Esophagus squamous epithelium (tissue), 5 donors: ENCODE measurements at places on chromosomes 11 and 22.

DNA sequence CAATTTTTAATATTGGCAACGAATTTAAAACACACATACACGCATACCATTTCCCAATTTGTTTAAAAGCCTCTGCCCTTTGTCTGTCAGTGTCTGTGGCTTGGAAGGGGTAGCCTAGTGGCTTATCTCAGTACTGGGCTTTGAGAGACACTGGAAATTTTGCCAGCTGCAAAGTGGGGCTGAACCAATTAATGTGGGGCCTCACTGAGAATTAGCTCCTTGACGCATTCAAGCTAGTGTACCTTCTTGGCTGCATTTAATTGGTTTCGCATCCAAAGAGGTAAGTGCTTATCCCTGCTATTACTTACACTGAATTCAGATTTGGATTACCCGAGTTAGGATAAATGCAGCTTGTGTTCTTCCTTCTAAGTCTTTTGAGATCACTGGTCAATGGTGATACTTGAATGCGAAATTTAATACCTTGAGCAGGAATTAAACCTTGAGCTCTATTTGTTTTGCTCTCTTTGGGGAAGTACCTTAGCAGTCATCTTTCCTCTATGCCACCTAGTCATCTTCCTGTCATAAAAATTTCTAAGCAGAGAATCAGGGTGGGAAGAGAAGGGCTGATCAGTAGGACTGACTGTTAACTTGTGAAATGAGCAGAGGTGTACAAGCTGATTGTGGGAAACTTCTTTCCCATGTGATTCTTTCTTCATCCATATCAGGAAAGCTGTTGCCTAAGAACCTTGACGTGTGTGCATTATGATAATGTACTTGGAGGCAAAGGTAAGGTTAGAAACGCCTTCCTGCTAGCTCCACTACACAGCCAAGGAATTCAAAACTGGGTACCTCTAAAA is 187.7 kb upstream of the E2F8 start:
- no peak overlapping the region for H3K27ac ChIP-seq
- peaks cover 43% of the 10 kb centered on the region for H3K27me3 ChIP-seq
- H3K4me1 ChIP-seq, result no peaks in the 10 kb centered on the region
- H3K4me3 ChIP-seq, result no peak overlapping the region
- no peaks in the 10 kb centered on the region for H3K36me3 ChIP-seq

GRCh38 chr11:19301361-19301760 is 60.6 kb upstream of the E2F8 start:
- no peaks in the 10 kb centered on the region for H3K36me3 ChIP-seq
- H3K27ac ChIP-seq, result no peak overlapping the region
- H3K4me3 ChIP-seq, result no peak overlapping the region
- H3K27me3 ChIP-seq, result peaks cover 8% of the 10 kb centered on the region
- no peaks in the 10 kb centered on the region for H3K4me1 ChIP-seq

- no peak overlapping the region for H3K27ac ChIP-seq
- H3K4me1 ChIP-seq, result peaks cover 6% of the 10 kb centered on the region
These were observed 3.1 kb upstream of the GSC2 start for GRCh38 chr22:19152942-19153883.

DNA sequence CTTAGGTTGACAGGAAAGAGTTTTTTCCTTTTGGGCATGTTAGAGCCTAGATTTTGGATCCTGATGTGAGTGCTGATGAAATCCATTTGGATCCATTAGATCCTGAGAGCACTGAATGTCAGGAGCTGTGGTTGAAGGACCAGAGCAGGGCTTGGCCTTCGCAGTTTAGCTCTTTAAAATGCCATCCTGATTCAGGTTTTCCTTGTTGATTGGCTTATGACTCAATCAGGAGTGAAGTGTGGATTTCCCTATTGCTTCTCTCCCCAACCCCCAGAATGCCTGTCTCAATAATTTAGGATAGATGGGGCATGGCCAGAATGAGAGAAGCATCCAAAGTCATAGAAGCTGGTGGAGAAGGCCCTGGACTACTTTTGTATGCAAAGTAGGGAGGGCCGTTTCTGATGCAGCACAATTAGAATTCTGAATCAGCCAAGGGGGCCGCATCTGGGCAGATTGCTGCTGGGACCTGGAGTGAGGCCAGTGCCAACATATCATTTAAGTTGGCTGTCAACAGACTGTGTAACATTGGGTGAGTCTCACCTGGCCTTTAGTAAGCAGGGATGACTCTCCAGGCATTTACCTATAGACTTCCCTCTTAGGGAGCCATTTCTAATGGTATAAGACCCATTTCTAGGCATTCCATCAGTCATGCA is 80.5 kb downstream of the TEAD1 start:
- H3K27ac ChIP-seq, result no peak overlapping the region
- H3K4me3 ChIP-seq, result no peak overlapping the region
- H3K36me3 ChIP-seq, result no peaks in the 10 kb centered on the region
- no peak for DNase-seq
- H3K4me1 ChIP-seq, result peaks cover 1% of the 10 kb centered on the region

- H3K27ac ChIP-seq, result peak overlapping the region; percentile 91
- H3K36me3 ChIP-seq, result no peaks in the 10 kb centered on the region
These were observed 323 bp upstream of the PANX1 start for GRCh38 chr11:94128291-94128745.

GRCh38 chr11:23364076-23364475 is 503.8 kb upstream of the CCDC179 start:
- no peak for DNase-seq
- H3K36me3 ChIP-seq, result no peaks in the 10 kb centered on the region
- H3K27me3 ChIP-seq, result no peaks in the 10 kb centered on the region
- no peak overlapping the region for H3K27ac ChIP-seq

GRCh38 chr11:94494126-94494680 is 419 bp downstream of the ANKRD49 start:
- peak overlapping the region; percentile 85 for H3K4me3 ChIP-seq
- H3K27me3 ChIP-seq, result no peaks in the 10 kb centered on the region
- H3K27ac ChIP-seq, result peak overlapping the region; percentile 86
- H3K36me3 ChIP-seq, result no peaks in the 10 kb centered on the region

DNA sequence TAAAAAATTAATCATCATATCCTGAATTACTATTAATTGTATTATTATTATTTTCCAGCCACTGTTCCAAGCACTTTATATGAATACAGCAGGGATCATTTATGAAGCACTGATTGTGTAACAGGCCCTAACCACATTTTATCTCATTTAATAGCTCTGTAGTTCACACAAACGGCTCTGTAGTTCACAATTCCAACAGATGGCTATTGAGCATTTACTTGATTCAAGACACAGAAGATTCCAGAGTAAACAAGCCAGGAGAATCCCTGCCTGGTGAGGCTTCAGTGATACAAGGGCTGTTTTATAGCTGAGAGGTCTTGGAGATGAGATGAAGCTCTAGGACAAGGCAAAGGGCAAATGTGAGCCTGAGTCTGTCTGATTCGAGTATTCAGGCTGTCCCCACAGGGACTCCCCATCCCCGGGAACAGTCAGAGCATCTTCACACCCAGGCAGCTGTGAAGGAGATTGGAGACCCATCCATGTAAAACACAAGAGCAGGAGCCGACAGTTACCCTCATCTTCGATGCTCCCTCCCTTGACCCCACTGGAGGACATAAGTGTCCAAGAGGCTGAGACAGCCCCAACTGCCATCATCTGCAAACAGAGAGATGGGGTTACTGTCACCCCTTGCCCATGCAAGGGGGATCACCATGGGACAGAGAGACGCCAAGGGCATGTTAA is 222.5 kb downstream of the MN1 start:
- no peaks in the 10 kb centered on the region for H3K36me3 ChIP-seq
- H3K4me1 ChIP-seq, result peaks cover 67% of the 10 kb centered on the region
- no peaks in the 10 kb centered on the region for H3K27me3 ChIP-seq
- DNase-seq, result no peak
- H3K27ac ChIP-seq, result no peak overlapping the region

DNA sequence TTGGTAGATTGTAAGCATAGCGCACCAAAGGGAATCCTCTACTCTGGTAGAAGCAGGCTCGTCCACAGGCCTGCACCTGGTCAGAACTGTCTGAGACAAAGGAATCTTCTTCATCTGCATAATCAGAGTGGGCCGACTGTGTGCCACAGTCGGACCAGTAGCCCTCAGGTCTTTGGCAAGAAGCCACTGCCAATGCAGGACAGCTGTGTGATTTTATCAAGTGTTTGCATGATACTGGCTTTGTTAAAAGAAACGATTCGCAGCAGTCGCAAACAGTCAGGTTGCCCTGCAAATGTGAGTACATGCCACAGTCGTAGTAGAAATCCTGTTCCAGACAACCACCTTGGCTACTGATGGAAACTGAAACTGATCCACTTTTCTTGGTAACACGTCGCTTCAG is 4.9 kb upstream of the CCDC34 start:
- no peaks in the 10 kb centered on the region for H3K27me3 ChIP-seq
- peaks cover 51% of the 10 kb centered on the region for H3K36me3 ChIP-seq
- DNase-seq, result no peak
- H3K4me3 ChIP-seq, result no peak overlapping the region
- H3K27ac ChIP-seq, result no peak overlapping the region

GRCh38 chr11:74371269-74372052 is 26.8 kb downstream of the PGM2L1 start:
- H3K36me3 ChIP-seq, result no peaks in the 10 kb centered on the region
- no peak overlapping the region for H3K27ac ChIP-seq
- no peak for DNase-seq
- no peak overlapping the region for H3K4me3 ChIP-seq
- H3K4me1 ChIP-seq, result no peaks in the 10 kb centered on the region

GRCh38 chr11:62295504-62295903 is 3.4 kb downstream of the SCGB1D4 start:
- H3K4me3 ChIP-seq, result no peak overlapping the region
- no peaks in the 10 kb centered on the region for H3K36me3 ChIP-seq
- no peak overlapping the region for H3K27ac ChIP-seq
- no peaks in the 10 kb centered on the region for H3K4me1 ChIP-seq
- DNase-seq, result no peak
- H3K27me3 ChIP-seq, result no peaks in the 10 kb centered on the region

GRCh38 chr11:33558097-33558496 is 142.5 kb downstream of the C11orf91 start:
- H3K36me3 ChIP-seq, result no peaks in the 10 kb centered on the region
- H3K27ac ChIP-seq, result no peak overlapping the region
- no peak overlapping the region for H3K4me3 ChIP-seq
- no peaks in the 10 kb centered on the region for H3K27me3 ChIP-seq
- no peak for DNase-seq
- no peaks in the 10 kb centered on the region for H3K4me1 ChIP-seq

DNA sequence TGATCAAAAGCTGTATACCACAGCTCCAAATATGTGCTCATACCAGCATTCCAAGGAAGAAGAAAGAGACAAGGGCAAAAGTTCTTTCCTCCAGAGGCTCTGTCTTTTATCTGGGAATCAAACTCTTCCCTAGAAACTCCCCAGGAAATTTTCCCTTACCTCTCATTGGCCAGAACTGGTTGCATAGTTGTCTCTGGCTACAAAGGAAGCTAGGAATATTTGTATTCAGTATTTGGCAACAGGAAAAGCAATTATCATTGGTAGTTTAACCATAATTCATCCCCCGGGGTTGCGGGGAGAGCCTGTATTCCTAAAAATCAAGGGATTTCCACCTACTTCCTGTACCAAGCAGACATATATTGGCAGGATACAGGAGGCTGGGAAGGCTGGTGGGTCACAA is 10.5 kb upstream of the ZFTA start:
- no peak overlapping the region for H3K4me3 ChIP-seq
- no peaks in the 10 kb centered on the region for H3K4me1 ChIP-seq
- H3K36me3 ChIP-seq, result no peaks in the 10 kb centered on the region
- H3K27ac ChIP-seq, result no peak overlapping the region
- no peaks in the 10 kb centered on the region for H3K27me3 ChIP-seq
- DNase-seq, result no peak

GRCh38 chr11:69048031-69048693 is 570 bp upstream of the TPCN2 start:
- no peaks in the 10 kb centered on the region for H3K4me1 ChIP-seq
- peak overlapping the region; percentile 99 for H3K27ac ChIP-seq
- peak overlapping the region; percentile 99 for H3K4me3 ChIP-seq
- no peak for DNase-seq

DNA sequence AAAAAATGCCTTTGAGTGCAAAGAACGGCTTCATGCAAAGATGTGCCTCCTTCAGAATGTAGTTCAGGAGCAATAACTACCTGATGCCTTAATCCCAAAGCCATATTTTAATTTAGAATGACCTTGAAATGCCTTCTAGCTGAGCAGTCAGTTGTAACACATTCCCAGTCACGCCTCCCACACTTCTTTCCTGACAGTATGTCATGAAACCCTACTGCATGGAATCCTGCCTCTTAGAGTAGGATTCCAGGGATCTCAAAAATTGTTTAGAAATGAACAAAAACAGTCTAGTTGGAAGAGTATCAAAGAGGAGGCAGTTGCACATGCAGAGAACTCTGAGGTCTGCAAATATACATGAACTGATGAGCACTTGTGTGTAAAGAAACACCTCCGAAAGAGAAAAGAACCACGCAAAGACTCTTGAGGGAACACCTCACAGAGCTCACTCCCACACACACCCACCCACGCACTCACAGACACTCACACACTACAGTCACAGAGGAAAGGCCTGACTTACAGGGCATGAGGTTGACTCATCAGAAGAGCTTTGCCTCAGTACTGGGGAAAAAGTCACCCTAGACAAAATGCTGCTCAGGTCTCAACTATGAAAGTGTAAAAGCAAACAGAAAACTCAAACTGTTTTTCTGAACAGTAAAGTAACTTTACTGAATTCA is 77.4 kb downstream of the GGTLC2 start:
- H3K4me1 ChIP-seq, result no peaks in the 10 kb centered on the region
- H3K36me3 ChIP-seq, result no peaks in the 10 kb centered on the region
- DNase-seq, result no peak
- no peak overlapping the region for H3K4me3 ChIP-seq
- H3K27ac ChIP-seq, result no peak overlapping the region
- H3K27me3 ChIP-seq, result no peaks in the 10 kb centered on the region

DNA sequence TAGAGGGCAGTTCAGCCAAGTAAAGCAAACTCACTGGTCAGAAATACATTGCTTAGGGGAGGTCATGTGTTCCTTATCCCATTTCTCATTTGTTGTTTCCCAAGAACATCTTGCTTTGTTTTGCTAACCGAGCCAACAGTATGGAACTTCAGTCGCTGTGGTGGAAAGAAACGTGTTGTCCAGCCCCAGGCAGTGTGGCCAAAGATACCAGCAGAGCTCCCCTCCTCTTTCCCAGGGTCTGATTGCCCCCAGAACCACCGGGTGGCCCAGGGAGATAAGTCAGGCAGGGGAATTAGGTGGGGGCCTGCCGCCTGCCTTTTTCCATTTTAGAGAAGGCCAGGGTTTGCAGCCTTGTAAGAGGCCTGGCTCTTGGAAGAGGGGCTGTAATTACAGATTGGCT is 98.7 kb upstream of the CRYBB3 start:
- no peaks in the 10 kb centered on the region for H3K27me3 ChIP-seq
- H3K27ac ChIP-seq, result no peak overlapping the region
- H3K4me3 ChIP-seq, result no peak overlapping the region
- no peak for DNase-seq
- H3K36me3 ChIP-seq, result no peaks in the 10 kb centered on the region

DNA sequence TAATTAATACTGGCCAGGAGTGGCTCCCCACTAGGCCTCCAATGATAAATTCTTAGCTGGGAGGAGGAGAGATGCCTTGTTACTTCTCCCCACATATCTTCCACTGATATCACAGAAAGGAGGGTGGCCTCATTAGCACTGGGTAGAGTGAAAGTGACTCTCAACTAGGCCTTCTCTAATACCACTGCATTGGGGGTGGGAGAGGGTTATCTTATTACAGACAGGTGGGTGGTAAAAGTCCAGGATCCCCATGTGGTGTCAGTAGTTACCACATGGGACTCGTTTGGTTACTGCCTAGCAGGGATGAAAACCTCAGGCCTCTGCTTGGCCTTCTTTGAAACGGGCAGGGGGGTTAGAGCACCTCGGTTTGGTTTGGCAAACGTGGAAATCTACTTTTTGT is 167.3 kb downstream of the UVRAG start:
- DNase-seq, result no peak
- no peaks in the 10 kb centered on the region for H3K4me1 ChIP-seq
- no peaks in the 10 kb centered on the region for H3K27me3 ChIP-seq
- H3K27ac ChIP-seq, result no peak overlapping the region
- no peaks in the 10 kb centered on the region for H3K36me3 ChIP-seq
- H3K4me3 ChIP-seq, result no peak overlapping the region
